ENCODE measurements at places on chromosomes 4 and X. TPM values are rescaled to one million over a fixed set of nuclear protein-coding genes. Genes with fewer than 3 reads are reported as not detected.

FHDC1 gene
- total RNA-seq = under 0.01 TPM

MAP7D2 gene
- not detected for total RNA-seq

MAGEA2B gene
- not detected for total RNA-seq

DOK7 gene
- 0.19 TPM for total RNA-seq

AFP gene
- 0.19 TPM for total RNA-seq

TMPRSS11A gene
- total RNA-seq = not detected

GYPE gene
- 3.6 TPM for total RNA-seq

PABPC5 gene
- total RNA-seq = 1.8 TPM

AMTN gene
- total RNA-seq = not detected

ERCC6L gene
- 3.8 TPM for total RNA-seq

RASL11B gene
- not detected for total RNA-seq

DIPK2B gene
- total RNA-seq = 0.53 TPM

ETDB gene
- not detected for total RNA-seq

CFAP299 gene
- 15.2 TPM for total RNA-seq

ADGRL3 gene
- total RNA-seq = 3.0 TPM

CSN1S1 gene
- total RNA-seq = not detected

CHRDL1 gene
- total RNA-seq = not detected

All from aortic smooth muscle cell (primary cell).